ENCODE measurements at places on chromosomes 4 and X. TPM values are rescaled to one million over a fixed set of nuclear protein-coding genes. Genes with fewer than 3 reads are reported as not detected.

DNA sequence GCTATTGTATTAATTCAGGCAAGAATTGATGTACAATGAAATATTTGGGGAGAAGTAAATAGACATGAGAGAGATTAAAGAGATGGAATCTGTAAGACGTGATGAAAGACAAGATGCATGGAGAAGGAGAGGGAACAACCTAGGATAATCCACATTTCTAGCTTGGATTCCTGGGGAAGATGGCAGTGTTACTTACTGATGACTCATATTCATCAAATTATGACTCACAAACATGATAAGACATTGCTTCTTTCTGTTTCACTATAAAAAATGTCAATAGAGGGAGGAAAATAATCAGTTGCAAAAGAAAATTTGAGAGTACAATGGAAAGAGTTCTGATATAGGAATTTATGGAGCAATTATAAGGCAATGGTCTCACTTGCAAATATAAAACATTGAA is 104.1 kb upstream of the BMP3 start:
- H3K36me3 ChIP-seq = no peaks in the 10 kb centered on the region
- no peak overlapping the region for H3K27ac ChIP-seq
- no peak for DNase-seq
- no peaks in the 10 kb centered on the region for H3K4me1 ChIP-seq

DNA sequence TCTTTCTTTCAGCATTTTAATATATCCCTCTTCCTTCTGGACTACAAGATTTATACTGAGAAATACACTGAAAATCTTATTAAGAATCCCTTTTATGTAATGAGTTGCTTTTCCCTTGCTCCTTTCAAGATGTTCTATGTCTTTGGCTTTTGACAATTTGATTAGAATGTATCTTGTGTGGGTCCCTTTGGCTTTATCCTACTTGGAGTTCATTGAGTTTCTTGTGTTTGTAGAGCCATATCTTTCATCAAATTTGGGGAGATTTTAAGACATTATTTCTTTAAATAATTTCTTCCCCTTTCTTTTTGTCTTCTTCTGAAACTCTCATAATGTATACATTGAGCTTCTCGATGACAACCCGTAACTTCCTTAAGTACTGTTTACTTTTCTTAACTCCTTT is 739.9 kb upstream of the AMOT start:
- no peak for DNase-seq
- no peaks in the 10 kb centered on the region for H3K4me1 ChIP-seq
- H3K27me3 ChIP-seq = no peaks in the 10 kb centered on the region
- no peak overlapping the region for H3K4me3 ChIP-seq

- no peaks in the 10 kb centered on the region for H3K4me1 ChIP-seq
- no peak overlapping the region for H3K4me3 ChIP-seq
- no peak for DNase-seq
- no peaks in the 10 kb centered on the region for H3K36me3 ChIP-seq
- H3K27ac ChIP-seq = no peak overlapping the region
Measured at GRCh38 chrX:65575022-65575421, 40.4 kb upstream of the LAS1L start.

DNA sequence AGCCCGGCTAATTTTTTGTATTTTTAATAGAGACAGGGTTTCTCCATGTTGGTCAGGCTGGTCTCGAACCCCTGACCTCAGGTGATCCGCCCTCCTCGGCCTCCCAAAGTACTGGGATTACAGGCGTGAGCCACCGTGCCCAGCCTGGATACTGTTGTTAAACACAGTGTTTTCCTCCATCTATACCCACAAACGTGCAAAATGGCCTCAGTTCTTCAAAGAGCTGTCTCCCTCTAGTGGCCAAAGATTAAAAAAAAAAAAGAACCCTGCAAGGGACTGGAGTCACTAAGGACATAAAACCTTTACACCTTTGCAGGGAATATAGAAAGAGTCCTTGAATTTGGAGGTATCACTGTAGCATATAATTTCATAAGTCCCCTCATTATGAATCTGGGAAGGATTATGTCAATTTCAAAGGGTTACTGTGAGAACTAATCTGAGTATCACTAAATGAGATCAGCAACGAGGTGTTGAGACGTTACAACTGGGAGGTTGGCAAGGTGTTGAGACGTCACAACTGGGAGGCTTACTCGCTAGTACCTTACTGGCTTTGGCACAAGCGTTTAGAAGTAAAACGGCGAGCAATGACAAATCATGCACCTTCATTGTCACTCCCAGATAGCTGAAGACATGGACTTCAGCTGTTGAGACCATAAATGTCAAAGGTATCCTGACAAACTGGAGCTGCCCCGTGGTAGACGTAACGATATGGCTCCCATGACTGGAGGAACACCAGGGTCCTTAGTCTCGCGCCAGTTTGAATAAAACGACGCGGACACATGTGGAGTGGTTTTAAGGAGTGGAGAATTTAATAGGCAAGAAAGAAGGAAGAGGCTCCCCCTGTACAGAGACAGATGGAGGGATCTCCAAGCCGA is 33.4 kb upstream of the ENPP6 start:
- no peaks in the 10 kb centered on the region for H3K27me3 ChIP-seq
- H3K36me3 ChIP-seq = no peaks in the 10 kb centered on the region
- no peaks in the 10 kb centered on the region for H3K4me1 ChIP-seq
- no peak overlapping the region for H3K27ac ChIP-seq
- no peak overlapping the region for H3K4me3 ChIP-seq
- no peak for DNase-seq

GRCh38 chr4:28926156-28926555 is 1794.0 kb upstream of the PCDH7 start:
- H3K27ac ChIP-seq = no peak overlapping the region
- no peaks in the 10 kb centered on the region for H3K27me3 ChIP-seq
- no peaks in the 10 kb centered on the region for H3K4me1 ChIP-seq
- DNase-seq = no peak
- no peaks in the 10 kb centered on the region for H3K36me3 ChIP-seq

ZFP42 gene
- not detected for polyA plus RNA-seq

DNA sequence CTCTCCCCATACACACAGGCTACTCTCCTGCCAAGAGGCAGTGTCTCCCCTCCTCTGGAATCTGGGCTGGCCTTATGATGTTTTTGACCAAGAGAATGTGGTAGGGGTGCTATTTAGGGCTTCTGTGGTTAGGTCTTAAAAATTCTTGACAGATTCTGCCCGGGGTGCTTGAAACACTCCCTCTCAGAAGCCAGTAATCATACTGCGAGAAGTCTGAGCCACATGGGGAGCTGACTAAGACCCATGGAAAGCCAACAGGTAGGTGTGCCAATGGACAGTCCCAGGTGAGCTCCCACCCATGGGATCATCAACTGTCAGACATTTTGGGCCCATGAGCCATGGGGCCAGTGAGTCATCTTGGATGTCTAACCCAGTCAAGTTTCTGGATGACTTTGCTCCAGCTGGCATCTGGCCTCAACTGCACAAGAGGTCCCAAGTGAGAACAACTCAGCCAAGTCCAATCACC is 315.7 kb downstream of the FBXW7 start:
- H3K27me3 ChIP-seq = no peaks in the 10 kb centered on the region
- DNase-seq = no peak
- H3K4me1 ChIP-seq = no peaks in the 10 kb centered on the region
- H3K27ac ChIP-seq = no peak overlapping the region
- H3K36me3 ChIP-seq = no peaks in the 10 kb centered on the region
- H3K4me3 ChIP-seq = no peak overlapping the region

GRCh38 chr4:150145090-150145945 is 67.1 kb downstream of the DCLK2 start:
- no peak overlapping the region for H3K4me3 ChIP-seq
- H3K27me3 ChIP-seq = no peaks in the 10 kb centered on the region
- H3K36me3 ChIP-seq = no peaks in the 10 kb centered on the region
- no peak overlapping the region for H3K27ac ChIP-seq
- peaks cover 18% of the 10 kb centered on the region for H3K4me1 ChIP-seq
- DNase-seq = no peak

DNA sequence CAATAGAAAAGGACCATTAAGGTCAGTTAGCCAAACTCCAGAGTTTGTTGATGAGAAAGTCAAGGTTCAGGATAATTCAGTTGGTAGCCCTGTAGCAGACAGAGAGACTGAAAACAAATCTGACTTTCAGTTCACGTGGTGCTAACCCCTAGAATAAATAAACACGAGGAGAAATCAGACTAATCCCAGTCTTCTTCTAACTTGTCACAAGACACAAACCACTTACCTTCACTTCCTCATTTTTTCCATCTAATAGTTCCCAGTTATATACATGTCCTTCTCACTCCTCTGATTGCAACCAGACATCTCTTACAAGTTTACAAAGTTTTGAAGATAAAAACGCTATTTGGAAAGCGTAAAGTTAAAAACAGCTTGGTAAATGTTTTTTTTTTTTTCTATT is 7.7 kb downstream of the TLR7 start:
- H3K27ac ChIP-seq = no peak overlapping the region
- H3K36me3 ChIP-seq = no peaks in the 10 kb centered on the region
- H3K4me3 ChIP-seq = no peak overlapping the region
- peaks cover 8% of the 10 kb centered on the region for H3K27me3 ChIP-seq

EGF gene
- 0.07 TPM for polyA plus RNA-seq

DNA sequence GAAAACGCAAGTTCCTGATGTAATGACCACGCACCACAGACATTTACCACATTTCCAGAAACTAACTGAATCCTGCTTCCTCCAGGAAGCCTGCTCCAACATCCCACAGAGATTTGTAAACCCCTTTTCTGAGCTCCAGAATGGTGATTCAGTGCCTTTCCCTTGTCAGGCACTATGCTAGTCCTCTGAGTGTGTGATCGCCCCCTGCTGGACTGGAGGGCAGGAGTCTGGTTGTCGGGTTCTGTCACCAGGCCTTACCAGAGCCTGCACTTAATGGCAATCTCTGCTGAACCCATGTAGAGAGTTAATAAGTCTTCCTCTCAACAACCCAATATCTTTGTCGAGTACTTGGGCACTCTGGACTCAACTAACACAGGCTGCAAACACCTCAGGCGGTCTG is 14.5 kb upstream of the KDM5C start:
- H3K27me3 ChIP-seq = no peaks in the 10 kb centered on the region
- no peak for DNase-seq
- no peak overlapping the region for H3K27ac ChIP-seq
- H3K36me3 ChIP-seq = no peaks in the 10 kb centered on the region

- H3K36me3 ChIP-seq = no peaks in the 10 kb centered on the region
- no peak overlapping the region for H3K4me3 ChIP-seq
- H3K27me3 ChIP-seq = no peaks in the 10 kb centered on the region
- peaks cover 5% of the 10 kb centered on the region for H3K4me1 ChIP-seq
Measured at GRCh38 chrX:68183612-68184214, 249.6 kb downstream of the OPHN1 start.

DNA sequence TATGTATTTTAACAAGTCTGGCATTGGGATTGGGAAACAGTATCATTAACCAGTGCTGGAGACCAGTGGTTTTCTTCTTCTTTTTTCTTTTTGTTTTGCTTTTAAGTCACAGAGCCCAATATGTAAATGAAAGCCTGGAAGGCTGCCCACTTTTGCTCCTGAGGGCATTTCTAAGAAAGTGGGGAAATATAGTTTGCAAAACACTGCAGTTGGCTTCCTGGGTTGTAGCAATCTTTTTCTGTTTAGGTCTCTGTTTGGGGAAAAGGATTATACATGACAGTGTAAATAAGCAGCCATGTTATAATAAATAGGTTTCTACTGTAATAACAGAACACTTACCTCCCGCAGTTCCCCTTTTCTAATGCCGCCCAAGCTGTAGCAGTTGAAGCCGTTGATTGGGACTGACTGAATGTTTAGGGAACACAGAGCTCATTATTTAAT is 105.5 kb downstream of the TMEM164 start:
- DNase-seq = no peak
- H3K36me3 ChIP-seq = no peaks in the 10 kb centered on the region
- no peak overlapping the region for H3K4me3 ChIP-seq
- H3K4me1 ChIP-seq = no peaks in the 10 kb centered on the region
- no peak overlapping the region for H3K27ac ChIP-seq
- H3K27me3 ChIP-seq = no peaks in the 10 kb centered on the region

CT45A2 gene
- polyA plus RNA-seq = not detected

- H3K4me1 ChIP-seq = no peaks in the 10 kb centered on the region
- DNase-seq = no peak
- H3K4me3 ChIP-seq = no peak overlapping the region
Measured at GRCh38 chrX:20500171-20500865, 233.6 kb upstream of the RPS6KA3 start.

USP51 gene
- polyA plus RNA-seq = 1.8 TPM

RCHY1 gene
- 52.7 TPM for polyA plus RNA-seq

CXCL5 gene
- polyA plus RNA-seq = not detected

AFF1 gene
- 26.2 TPM for polyA plus RNA-seq

GRCh38 chr4:140116442-140117104 is 37.4 kb downstream of the MAML3 start:
- H3K36me3 ChIP-seq = no peaks in the 10 kb centered on the region
- no peaks in the 10 kb centered on the region for H3K4me1 ChIP-seq
- no peaks in the 10 kb centered on the region for H3K27me3 ChIP-seq
- H3K4me3 ChIP-seq = no peak overlapping the region
- no peak for DNase-seq

MAEA gene
- 70.3 TPM for polyA plus RNA-seq

UGT2B7 gene
- not detected for polyA plus RNA-seq

GC gene
- polyA plus RNA-seq = 0.03 TPM

DNA sequence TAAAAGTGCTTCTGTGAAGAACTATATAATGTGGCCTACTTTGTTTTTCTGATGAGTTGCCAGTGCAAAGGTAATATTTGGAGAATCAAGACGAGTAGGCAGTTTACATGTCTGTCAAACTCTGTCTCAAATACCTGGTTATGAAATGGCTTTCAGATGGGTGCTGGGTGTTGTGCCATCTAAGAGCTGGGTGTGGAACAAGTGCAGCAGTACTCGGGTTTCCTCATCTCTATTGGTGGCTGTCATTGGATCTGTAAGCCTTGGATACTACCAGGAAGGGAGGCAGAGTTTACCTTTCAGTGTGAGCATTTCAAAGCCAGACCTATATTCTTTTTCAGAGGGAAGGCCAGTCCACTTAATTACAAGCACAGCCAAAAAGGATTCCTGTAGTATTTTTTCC is 37.2 kb downstream of the MTM1 start:
- H3K36me3 ChIP-seq = no peaks in the 10 kb centered on the region
- H3K4me3 ChIP-seq = no peak overlapping the region
- no peaks in the 10 kb centered on the region for H3K4me1 ChIP-seq
- H3K27ac ChIP-seq = no peak overlapping the region
- no peaks in the 10 kb centered on the region for H3K27me3 ChIP-seq
